ENCODE measurements at places on chromosomes 13 and 19. TPM values are rescaled to one million over a fixed set of nuclear protein-coding genes. Genes with fewer than 3 reads are reported as not detected.

DNA sequence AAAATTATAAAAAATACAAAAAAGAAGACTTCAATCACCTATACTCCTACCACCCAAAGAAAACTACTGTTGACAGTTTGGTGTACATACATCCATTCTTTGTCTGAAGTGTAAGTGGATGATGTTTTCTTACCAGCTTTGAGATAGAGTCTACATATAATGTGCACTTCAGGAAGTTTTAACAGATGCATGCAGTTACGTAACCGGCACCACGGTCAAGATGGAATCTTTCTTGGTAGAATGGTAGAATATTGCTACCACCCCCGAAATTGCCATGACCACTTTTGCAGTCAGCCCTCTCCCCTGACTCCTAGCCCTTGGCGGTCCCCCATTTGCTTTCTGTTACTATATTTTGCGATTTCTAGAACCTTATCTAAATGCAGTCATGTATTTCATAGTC is 1.4 kb downstream of the CUL4A start:
- H3K27ac ChIP-seq, result no peak overlapping the region
- H3K36me3 ChIP-seq, result peaks cover 1% of the 10 kb centered on the region
- DNase-seq, result peak; percentile 29
- no peak overlapping the region for H3K4me3 ChIP-seq
- peaks cover 27% of the 10 kb centered on the region for H3K4me1 ChIP-seq

FUT6 gene
- polyA plus RNA-seq, result 6.2 TPM

MEF2B gene
- 0.39 TPM for polyA plus RNA-seq

DNA sequence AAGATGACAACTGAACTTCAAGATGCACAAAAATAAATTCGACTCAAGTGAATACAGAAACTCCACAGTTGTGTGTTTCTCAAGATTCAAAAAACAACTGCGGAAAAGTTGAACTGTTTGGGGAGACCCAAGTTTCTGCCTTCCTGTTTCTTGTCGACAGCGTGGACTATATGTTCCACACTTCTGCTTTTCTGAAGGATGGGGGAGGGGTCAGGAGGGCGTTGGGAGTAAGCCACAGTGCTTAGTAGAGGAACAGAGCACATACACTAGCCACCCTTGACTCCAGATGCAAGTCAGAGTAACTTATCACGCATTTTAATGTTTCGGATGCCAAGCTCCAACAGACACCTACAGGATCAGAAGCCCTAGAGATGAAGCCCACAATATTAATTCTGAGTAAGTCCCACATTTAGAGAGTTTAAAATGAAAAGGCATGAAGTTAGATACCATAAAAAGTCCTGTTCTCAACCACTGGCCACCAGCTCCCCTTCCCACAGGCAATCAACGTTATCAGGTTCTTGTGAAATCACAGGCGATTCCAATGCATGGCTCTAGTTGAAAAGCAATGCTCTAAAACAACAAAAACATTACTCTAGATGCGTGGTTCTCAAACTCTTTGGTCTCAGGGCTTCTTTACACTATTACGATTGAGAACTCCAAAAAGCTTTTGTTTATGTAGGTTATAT is 4.2 kb downstream of the TUBGCP3 start:
- H3K4me3 ChIP-seq, result no peak overlapping the region
- H3K27me3 ChIP-seq, result no peaks in the 10 kb centered on the region
- no peaks in the 10 kb centered on the region for H3K36me3 ChIP-seq
- H3K27ac ChIP-seq, result no peak overlapping the region
- H3K4me1 ChIP-seq, result peaks cover 10% of the 10 kb centered on the region

BST2 gene
- polyA plus RNA-seq, result 179 TPM

- no peaks in the 10 kb centered on the region for H3K27me3 ChIP-seq
- peak overlapping the region; percentile 70 for H3K4me3 ChIP-seq
- peaks cover 61% of the 10 kb centered on the region for H3K36me3 ChIP-seq
- DNase-seq, result no peak
- no peaks in the 10 kb centered on the region for H3K4me1 ChIP-seq
These were observed 16.2 kb upstream of the ZNF544 start for GRCh38 chr19:58212336-58213074.

- no peak for DNase-seq
- no peaks in the 10 kb centered on the region for H3K36me3 ChIP-seq
- no peak overlapping the region for H3K27ac ChIP-seq
- no peaks in the 10 kb centered on the region for H3K27me3 ChIP-seq
These were observed 538.4 kb upstream of the PCDH20 start for GRCh38 chr13:61954092-61954491.

GRCh38 chr13:100428986-100429385 is 159.6 kb downstream of the GGACT start:
- peaks cover 9% of the 10 kb centered on the region for H3K36me3 ChIP-seq
- no peak for DNase-seq
- H3K4me3 ChIP-seq, result no peak overlapping the region
- H3K27me3 ChIP-seq, result no peaks in the 10 kb centered on the region

DNA sequence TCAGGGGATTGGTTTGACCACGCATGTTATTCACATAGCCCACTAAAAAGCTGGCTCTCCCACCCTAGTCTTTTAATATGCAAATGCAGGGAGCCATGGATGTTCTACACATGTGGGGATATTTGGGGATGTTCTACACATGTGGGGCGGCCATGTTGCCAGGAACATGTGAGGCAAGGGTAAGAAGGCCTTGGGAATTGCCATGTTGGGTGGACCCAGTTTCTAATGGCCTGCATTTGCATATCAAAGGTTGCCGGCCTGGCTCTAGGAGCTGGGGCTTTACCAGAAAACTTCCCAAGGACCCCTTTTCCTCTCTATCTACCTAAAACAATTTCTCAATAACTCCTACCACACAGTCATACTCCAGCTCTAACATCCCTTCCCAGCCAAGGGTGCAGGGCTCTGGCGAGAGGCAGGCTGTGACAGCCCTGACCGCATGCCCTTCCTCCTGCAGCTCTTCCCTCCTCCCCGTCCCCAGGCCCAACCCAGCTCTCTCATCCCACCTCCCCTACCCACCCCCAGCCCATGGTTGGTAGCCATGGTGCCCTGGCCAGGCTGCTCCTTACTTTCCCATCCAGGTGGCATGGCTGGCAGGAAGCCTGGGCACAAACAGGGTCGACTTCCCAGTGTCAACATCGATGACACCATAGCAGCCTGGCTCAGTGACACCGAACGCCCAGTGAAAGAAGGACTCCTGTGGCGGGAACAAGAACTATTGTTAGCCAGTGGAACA is 11.0 kb downstream of the PEPD start:
- no peak overlapping the region for H3K27ac ChIP-seq
- peaks cover 65% of the 10 kb centered on the region for H3K4me1 ChIP-seq
- no peaks in the 10 kb centered on the region for H3K36me3 ChIP-seq
- no peaks in the 10 kb centered on the region for H3K27me3 ChIP-seq

PTGER1 gene
- polyA plus RNA-seq, result 0.15 TPM

DNA sequence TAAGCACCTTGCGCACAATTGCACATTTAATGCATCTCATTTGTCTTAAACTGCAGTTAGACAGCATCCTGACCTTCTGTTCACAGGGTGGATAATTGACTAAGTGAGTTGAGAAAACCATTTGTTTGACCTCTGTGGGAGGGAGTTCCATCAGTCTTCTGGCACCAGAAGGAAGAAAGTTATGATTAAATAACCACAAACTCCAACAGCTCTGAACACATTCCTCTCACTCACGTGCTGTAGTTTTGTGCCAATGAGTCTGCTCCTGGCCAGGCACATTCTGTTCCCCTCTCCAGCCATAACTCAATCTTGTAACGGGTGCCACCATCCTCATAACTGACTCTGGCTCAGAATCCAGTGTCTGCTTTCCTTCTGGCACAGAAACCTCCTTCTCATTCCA is 817.2 kb downstream of the SLITRK1 start:
- no peaks in the 10 kb centered on the region for H3K4me1 ChIP-seq
- no peaks in the 10 kb centered on the region for H3K27me3 ChIP-seq
- no peaks in the 10 kb centered on the region for H3K36me3 ChIP-seq
- H3K4me3 ChIP-seq, result no peak overlapping the region
- no peak overlapping the region for H3K27ac ChIP-seq

- H3K27me3 ChIP-seq, result no peaks in the 10 kb centered on the region
- H3K27ac ChIP-seq, result no peak overlapping the region
- H3K4me1 ChIP-seq, result no peaks in the 10 kb centered on the region
- no peak for DNase-seq
These were observed 213.6 kb downstream of the URI1 start for GRCh38 chr19:30155381-30156200.

GRCh38 chr13:91764527-91764926 is 366.1 kb downstream of the GPC5 start:
- no peaks in the 10 kb centered on the region for H3K4me1 ChIP-seq
- no peak overlapping the region for H3K27ac ChIP-seq
- H3K36me3 ChIP-seq, result no peaks in the 10 kb centered on the region
- no peak for DNase-seq
- H3K27me3 ChIP-seq, result no peaks in the 10 kb centered on the region

GRCh38 chr13:107069108-107069776 is 501.3 kb upstream of the ARGLU1 start:
- H3K36me3 ChIP-seq, result no peaks in the 10 kb centered on the region
- no peaks in the 10 kb centered on the region for H3K27me3 ChIP-seq
- no peak overlapping the region for H3K27ac ChIP-seq
- no peak for DNase-seq

- no peak for DNase-seq
- no peaks in the 10 kb centered on the region for H3K36me3 ChIP-seq
- H3K4me3 ChIP-seq, result no peak overlapping the region
- H3K4me1 ChIP-seq, result peaks cover 16% of the 10 kb centered on the region
- H3K27me3 ChIP-seq, result no peaks in the 10 kb centered on the region
These were observed 3.7 kb upstream of the SIN3B start for GRCh38 chr19:16825312-16826052.

DMKN gene
- polyA plus RNA-seq, result 1.4 TPM

LRRC25 gene
- 5.8 TPM for polyA plus RNA-seq

SULT2A1 gene
- polyA plus RNA-seq, result 892 TPM

GRCh38 chr19:44817725-44818465 is 9.0 kb downstream of the BCAM start:
- H3K27me3 ChIP-seq, result no peaks in the 10 kb centered on the region
- H3K4me3 ChIP-seq, result no peak overlapping the region
- H3K27ac ChIP-seq, result no peak overlapping the region
- H3K36me3 ChIP-seq, result peaks cover 2% of the 10 kb centered on the region

- no peak overlapping the region for H3K27ac ChIP-seq
- DNase-seq, result no peak
- no peaks in the 10 kb centered on the region for H3K27me3 ChIP-seq
- H3K4me1 ChIP-seq, result peaks cover 4% of the 10 kb centered on the region
- H3K36me3 ChIP-seq, result no peaks in the 10 kb centered on the region
- no peak overlapping the region for H3K4me3 ChIP-seq
These were observed 8.0 kb upstream of the SAE1 start for GRCh38 chr19:47122359-47123335.

- H3K27me3 ChIP-seq, result no peaks in the 10 kb centered on the region
- no peak for DNase-seq
- no peaks in the 10 kb centered on the region for H3K4me1 ChIP-seq
- H3K4me3 ChIP-seq, result no peak overlapping the region
- H3K27ac ChIP-seq, result no peak overlapping the region
These were observed 12.9 kb upstream of the TPT1 start for GRCh38 chr13:45353895-45354294.

GRCh38 chr13:77429320-77430142 is 102.6 kb upstream of the MYCBP2 start:
- no peak overlapping the region for H3K4me3 ChIP-seq
- DNase-seq, result no peak
- H3K27ac ChIP-seq, result no peak overlapping the region
- peaks cover 5% of the 10 kb centered on the region for H3K4me1 ChIP-seq
